Regular cardiac myocyte (primary cell): ENCODE measurements at places on chromosomes 2 and 18. TPM values are rescaled to one million over a fixed set of nuclear protein-coding genes. Genes with fewer than 3 reads are reported as not detected.

MROH2A gene
- total RNA-seq: not detected in 2 replicates

SOS1 gene
- 7.9 and 8.5 TPM in 2 replicates for total RNA-seq

PMAIP1 gene
- total RNA-seq: 2.5 and 6.7 TPM in 2 replicates

UGT1A3 gene
- not detected in 2 replicates for total RNA-seq

DSC1 gene
- under 0.01 TPM in 1 of 2 replicates, not detected in the other for total RNA-seq

ALS2 gene
- total RNA-seq: 36.4 and 37.6 TPM in 2 replicates

ATP8B1 gene
- 86.8 and 112 TPM in 2 replicates for total RNA-seq

ZNF514 gene
- 8.8 and 18.3 TPM in 2 replicates for total RNA-seq

IL1F10 gene
- not detected in 2 replicates for total RNA-seq

APLF gene
- total RNA-seq: 3.5 and 13.2 TPM in 2 replicates

SAG gene
- total RNA-seq: not detected in 2 replicates

GPC1 gene
- 42.9 and 55.0 TPM in 2 replicates for total RNA-seq

CTNNA2 gene
- under 0.01 TPM in 1 of 2 replicates, not detected in the other for total RNA-seq

SLC4A3 gene
- total RNA-seq: 0.96 and 4.2 TPM in 2 replicates

POMC gene
- total RNA-seq: 0.77 and 0.85 TPM in 2 replicates

PRKCE gene
- total RNA-seq: 8.2 and 13.8 TPM in 2 replicates

RAPH1 gene
- total RNA-seq: 14.2 and 22.0 TPM in 2 replicates

ARHGAP25 gene
- 3.4 and 5.6 TPM in 2 replicates for total RNA-seq

NR4A2 gene
- 0.58 and 0.85 TPM in 2 replicates for total RNA-seq

POTEF gene
- total RNA-seq: not detected in 2 replicates
